CD4-positive, alpha-beta T cell treated with Interleukin-10 for 1 hour (primary cell): ENCODE measurements at places on chromosomes 3 and 15.

GRCh38 chr3:15929944-15930571 lies 132.3 kb upstream of the ANKRD28 start:
- DNase-seq, result no peak

GRCh38 chr3:101675709-101676215 lies 1.2 kb downstream of the ZBTB11 start:
- DNase-seq, result no peak

DNA sequence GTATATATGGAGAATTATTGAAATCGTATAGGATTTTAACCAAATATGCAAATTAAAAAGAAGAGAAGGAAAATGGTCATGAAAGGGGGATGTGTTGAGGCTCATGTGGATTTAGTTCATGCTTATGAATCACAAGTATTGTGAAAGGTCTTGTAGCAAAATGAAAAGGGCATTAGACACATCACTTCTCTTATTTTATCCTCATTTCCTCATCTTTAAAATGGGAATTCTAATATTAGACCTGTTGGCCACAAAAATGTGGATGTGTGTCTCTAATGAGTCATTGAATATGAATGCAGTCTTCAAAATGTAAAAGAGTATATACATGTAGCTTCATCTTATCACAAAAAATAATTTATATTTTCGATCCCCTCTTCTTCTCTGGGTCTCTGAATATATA lies 14.9 kb upstream of the ALCAM start:
- no peak for DNase-seq

DNA sequence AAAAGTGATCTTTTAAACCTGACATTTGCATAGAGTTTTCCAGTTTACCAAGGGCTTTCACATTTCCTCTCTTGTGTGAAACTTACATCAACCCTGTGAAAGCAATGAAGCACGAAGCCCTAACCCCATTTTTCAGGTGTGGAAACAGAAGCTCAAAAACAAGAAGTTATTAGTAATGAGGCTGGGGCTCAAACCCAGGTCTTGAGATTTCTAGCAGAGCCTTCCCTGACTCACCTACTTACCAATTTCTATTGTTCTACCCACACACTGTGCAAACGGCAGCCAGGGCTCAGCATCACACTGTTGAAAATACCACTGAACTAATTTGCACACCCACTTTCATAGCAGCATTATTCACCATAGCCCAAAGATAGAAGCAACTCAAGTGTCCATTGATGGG lies 117.8 kb upstream of the IGF1R start:
- no peak for DNase-seq

DNA sequence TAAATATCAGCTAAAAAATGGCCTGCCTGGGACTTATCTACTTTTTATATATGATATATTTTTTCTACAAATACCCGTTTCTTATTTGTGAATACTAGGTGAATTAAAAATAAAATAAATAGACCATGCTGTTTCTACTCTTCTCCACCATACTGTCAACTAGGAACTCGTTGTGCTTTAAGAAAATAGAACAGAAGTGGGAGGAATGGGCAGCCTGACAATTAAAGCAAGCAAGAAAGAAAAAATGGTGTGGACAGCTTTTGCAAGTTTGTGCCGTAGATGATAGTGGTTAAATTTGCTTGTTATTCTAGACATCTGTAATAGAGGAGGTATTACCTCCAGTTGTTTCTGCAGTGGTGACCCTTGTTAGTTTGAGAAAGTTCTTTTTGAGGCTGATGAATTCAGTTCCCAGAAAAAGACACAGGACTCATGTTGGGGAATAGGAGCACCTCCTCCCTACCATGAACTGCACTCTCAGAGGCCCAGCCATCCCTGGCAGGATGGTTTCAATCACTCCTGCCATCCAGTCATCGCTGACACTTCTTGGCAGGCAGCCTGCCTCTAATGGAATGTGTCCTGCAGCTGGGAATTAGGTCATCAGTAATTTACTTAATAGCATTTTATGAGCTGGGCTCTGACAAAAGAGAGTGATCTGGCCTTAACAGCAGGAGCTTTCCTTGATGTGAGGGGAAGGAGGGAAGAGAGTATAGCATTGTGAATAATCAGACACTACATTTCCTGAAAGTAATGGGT lies 105.0 kb upstream of the GAP43 start:
- DNase-seq, result no peak
